ENCODE measurements at places on chromosomes 5 and 9.

DNA sequence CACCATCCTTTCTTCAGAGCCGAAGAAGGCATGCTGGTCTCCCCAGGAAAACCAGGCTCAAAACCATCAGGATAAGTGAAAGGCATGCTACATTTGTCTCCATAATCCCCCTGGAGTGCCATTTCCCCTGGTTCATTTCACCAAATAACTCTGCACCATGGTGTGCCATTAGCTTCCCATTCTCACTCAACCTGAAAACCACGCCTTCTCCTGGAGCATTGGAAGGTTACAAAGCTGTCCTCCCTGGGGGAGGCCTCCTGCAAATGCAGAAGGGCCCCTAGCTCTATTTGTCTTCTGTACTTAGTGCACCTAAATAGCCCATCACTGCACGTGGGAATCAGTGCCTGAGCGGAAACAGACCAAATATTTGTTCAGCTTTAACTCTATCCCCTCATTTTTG, 90.2 kb upstream of the ICE1 start:
- DNase-seq = no peak

- no peak for DNase-seq
Measured at GRCh38 chr9:86942281-86943200, 4.8 kb downstream of the GAS1 start.

GRCh38 chr9:88960632-88961031, 30.6 kb upstream of the S1PR3 start:
- no peak for DNase-seq

DNA sequence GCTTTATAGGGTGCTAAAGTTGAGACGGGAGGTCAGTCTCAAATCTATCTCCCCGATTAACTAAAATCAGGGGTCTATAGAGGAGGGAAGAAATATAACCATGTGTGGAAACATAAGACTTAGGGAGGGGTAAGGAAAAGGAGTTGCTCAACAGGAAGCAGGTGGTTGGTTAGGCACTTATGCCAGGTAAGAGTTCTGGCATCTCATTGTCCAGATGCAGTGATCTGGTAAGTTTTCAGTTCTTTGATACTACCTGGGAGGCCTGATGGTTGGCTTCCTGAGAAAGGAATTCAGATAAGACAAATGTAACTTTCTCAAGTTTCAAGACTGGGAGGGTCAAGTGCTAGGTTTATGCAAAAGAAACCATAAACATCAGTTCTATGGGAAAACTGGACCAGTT, 47.7 kb downstream of the CERT1 start:
- DNase-seq = no peak

DNA sequence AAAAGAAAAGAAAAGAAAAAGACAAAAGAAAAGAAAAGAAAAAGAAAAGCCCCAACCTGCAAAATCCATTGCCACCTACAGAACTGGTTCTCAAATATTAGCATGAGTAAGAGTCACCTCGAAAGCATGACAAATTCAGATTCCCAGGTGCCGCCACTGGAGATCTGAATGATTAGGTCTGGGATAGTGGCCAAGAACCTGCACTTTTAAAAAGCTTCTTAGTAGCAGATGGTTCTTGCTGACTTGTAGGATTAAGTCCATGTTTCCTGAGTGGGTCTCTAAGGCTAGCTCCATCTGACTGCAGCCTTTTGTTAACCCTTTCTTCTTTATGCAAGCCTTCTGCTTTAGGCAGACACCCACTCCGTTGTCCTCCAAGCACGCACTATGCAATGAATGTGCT, 178.5 kb upstream of the CDH18 start:
- DNase-seq = peak; percentile 8

DNA sequence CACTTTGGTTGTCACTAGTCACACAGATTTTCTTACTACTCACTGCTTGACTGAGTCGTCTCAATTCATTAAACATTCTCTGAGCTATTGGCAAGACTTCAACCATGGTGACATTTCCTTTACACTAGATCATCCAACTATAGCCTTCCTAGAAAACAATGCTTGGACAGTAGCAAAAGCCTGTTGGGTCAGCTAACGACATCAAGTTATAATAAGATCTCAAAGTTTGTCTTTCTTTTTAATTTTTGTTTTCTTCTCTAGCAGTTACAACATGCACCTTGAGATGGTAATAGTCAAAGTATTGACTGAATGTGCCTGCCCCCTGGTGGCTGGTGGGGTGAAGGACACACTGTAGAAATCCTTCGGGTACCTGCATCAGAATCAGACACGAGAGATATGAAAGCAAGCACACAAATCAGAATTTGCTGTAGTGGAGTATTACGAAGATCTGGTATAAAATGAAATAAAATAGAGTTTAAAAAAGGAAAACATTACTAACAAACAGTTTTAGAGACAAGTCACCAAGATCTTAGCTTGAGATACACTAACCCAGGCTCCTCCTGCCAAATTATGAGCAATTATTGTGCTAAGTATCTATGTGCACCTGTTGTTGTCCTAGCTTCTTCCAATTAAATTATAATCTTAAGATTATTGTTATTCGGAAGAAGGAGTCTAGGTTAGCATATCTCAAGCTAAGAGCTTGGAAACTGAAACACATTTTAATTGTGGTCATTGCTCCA, 81.2 kb downstream of the ARL15 start:
- DNase-seq = peak; percentile 69

DNA sequence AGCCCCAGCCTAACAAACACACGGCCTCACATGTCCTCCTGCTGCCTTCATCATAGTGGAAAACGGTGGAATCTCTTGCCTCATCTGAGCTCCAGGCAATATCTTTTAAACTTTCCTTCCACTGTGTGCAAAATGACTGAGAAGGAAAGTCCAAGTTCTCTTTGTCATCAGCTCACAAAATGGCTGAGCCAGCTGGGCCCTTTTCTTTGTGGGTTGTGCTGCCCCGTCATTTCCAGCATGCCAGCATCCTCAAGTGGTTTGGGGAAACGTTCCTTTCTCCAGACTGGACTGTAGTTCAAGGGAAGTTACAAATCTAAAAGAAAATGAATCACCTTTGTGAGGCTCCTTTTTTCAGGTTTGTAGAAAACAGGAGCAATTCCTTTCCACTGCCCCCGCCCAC, 171.1 kb upstream of the FSTL4 start:
- no peak for DNase-seq

DNA sequence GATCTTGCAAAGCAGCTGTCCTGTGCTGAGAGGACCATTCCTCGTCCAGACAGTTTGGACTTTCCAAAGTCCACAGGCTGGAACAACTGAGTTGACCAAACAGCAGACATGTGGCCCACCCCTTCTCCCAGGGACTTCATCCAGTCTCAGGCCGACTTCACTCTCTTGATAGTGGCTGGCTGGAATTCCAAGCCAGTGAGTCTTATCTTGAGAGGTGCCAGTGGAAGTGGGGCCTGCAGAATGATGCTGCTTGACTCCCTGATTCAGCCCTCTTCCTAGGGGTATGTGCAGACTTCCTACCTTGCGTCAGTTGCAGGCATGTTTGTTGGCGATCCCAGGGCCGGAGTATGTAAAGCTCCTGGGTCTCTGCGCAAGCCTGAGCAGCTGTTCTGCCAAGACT, 131.4 kb upstream of the TSLP start:
- no peak for DNase-seq

GRCh38 chr9:73743826-73744225, 592.2 kb downstream of the ANXA1 start:
- DNase-seq = no peak

DNA sequence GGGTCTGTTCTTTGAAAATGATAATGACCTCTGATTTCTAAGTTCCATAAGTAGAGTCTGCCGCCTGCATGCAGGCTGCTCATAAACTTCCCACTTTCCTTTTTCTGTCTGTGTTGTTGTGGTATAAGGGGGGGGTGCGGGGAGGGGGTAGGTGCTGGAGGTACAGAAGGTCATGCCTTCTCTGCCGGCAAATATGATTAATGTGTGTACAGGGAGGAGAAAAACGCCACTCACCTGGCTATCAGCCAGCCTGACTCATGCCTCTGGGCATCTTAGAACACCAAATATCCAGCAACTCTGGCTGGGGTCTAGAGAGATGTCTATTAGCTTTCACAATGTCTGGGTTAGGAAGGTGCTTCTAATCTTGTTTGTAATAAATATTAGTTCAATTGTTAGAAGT, 128.3 kb downstream of the EFNA5 start:
- DNase-seq = peak; percentile 93

- no peak for DNase-seq
Measured at GRCh38 chr9:96068511-96068910, 193.0 kb downstream of the ERCC6L2 start.

DNA sequence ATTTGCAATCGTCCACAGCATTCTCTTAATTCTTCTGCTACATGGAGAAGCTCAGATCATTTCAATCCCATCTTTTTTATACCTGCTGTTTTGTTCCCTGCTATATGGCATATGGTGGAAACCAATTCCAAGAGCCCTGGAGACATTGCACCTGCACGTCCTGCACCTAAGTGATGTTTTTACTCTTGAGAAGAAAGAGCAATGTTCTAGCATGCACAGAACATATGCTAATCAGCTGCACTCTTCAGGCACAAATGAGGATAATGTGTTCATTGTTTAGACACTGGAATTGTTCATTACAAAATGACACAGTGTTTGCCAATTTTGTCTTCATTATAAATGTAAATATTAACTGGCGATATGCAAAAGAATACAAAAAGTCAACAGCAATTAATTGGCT, 935.8 kb downstream of the TLE4 start:
- no peak for DNase-seq

GRCh38 chr5:175517824-175518450, 39.6 kb downstream of the SFXN1 start:
- DNase-seq = no peak

- DNase-seq = no peak
Measured at GRCh38 chr9:33293782-33294181, 3.5 kb downstream of the NFX1 start.

DNA sequence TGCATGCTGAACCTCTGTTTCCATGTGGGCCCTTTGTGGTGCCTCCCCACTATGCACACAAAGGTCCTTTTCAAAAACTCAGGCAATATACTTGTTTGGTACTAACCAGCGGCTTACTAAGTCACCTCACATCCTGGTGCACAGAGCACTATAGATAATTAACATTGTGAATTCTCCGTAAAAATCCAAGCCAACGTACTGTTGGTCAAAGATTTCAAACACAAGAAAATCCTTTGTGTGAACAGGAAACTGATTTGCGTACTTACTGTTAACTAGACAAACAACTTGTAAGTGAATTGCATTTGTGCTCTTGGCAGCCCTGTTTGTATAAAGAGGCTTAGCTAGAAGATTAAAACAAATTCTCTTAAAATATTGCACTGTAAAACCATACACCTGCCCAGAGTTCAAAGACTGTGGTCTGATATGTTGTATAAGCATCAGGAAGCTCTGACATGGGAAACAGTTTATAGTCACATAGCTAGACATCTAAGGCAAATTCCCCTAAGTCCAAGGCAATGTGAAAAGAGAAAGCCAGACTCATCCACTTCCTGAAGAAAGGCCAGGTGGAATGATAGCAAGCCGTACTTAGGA, 125.0 kb upstream of the SLC12A2 start:
- DNase-seq = no peak

GRCh38 chr5:132226516-132227234, 978 bp downstream of the P4HA2 start:
- no peak for DNase-seq

DNA sequence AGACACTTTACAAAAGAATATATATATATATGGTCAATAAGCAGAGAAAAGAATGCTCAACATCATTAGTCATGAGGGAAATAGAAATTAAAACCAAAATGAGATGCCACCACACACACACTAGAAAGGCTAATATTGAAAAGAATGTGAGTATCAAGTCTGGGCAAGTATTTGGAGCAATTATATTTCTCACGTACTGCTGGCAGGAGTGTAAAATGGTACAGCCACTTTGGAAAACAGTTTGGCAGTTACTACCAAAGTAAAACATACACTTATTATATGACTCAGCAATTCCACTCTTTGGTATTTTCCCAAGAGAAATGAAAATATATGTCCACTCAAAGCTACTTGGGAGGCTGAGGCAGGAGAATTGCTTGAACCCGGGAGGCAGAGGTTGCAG, 29.8 kb downstream of the NEUROG1 start:
- DNase-seq = no peak

DNA sequence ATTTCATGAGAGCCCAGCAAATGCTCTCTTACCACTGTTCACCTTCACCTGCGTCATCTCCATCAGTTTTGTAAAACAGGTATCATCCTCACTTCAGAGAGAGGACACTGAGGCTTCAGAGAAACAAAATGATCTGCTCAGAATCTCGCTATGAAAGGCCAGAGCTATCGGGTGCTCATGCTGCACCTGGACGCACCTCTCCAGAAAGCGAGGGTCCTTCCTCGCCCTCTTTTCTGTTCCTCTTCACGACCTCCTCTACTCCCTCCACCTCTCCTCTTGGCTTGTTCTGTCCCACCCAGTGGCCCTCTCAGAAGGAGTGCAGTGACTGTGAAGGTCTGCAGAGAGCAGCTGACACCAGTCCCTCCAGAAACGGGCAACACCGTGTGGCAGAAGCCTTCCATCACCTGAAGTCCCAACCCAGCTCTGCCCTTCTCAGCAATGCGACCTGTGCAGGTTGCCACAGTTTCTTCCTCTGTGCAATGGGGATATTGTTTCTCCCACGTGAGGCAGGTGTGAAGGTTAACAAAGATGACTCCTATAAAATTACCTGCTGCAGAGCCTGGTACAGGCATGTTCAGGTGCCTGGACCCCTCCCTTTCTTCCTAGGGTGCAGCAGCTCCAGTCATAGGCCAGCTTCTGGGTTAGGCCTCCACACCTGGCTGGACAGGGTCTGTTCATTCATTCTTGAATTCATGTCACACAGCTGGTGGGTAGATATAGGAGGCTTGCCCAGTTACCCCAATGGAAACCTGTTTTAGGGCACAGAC, 45.3 kb upstream of the ANGPTL2 start:
- no peak for DNase-seq

GRCh38 chr9:36980148-36980974, 53.7 kb downstream of the PAX5 start:
- DNase-seq = peak; percentile 83

DNA sequence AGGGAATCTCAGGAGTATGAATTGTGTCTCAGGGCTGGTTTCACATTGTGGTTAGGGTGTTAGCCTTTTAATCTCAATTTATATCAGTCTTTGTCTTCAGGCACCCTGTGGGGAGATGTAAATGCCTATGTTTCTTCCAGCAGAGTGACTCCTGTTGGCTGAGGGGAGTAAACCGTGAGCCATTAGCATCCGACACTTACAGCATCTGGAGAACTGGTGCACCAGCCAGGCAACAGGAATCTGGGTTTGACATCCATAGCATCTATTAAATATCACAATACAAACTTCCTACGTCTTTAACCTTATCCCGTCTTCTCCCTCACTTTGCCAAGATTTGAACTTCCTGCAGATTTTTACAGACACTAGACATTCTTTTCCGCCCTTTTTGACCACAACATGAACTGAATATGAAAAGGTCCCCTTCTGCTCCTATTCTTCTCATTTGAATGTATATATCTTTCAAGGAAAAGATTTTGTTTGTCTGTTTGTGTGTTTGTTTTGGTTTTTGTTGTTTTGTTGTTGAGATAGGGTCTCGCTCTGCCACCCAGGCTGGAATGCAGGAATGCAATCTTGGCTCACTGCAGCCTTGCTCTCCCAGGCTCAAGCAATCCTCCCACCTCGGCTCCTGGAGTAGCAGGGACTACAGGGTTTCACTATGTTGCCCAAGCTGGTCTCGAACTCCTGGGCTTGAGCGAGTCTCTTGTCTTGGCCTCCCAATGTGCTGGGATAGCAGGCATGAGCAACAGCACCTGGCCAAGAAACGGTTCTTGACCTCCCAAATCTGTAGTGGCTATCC, 626.2 kb downstream of the TLR4 start:
- no peak for DNase-seq

GRCh38 chr5:134143431-134143830, 28.9 kb downstream of the TCF7 start:
- DNase-seq = no peak
